ENCODE measurements at places on chromosomes 6 and 20. TPM values are rescaled to one million over a fixed set of nuclear protein-coding genes. Genes with fewer than 3 reads are reported as not detected.

The NNAT gene
- total RNA-seq: 2.1 TPM

The UBE2C gene
- 200 TPM for total RNA-seq

The BMP2 gene
- total RNA-seq: not detected

The CRYBG1 gene
- 23.3 TPM for total RNA-seq

The COL11A2 gene
- total RNA-seq: 4.6 TPM

The DNMT3B gene
- total RNA-seq: 2.2 TPM

The SYNDIG1 gene
- not detected for total RNA-seq

The DUSP15 gene
- not detected for total RNA-seq

The NMBR gene
- not detected for total RNA-seq

The PMEPA1 gene
- 2.2 TPM for total RNA-seq

- DNase-seq: no peak
Measured at GRCh38 chr6:139448051-139448649, 73.7 kb upstream of the CITED2 start.

GRCh38 chr20:3316136-3316535, 77.1 kb upstream of the SLC4A11 start:
- DNase-seq: no peak

DNA sequence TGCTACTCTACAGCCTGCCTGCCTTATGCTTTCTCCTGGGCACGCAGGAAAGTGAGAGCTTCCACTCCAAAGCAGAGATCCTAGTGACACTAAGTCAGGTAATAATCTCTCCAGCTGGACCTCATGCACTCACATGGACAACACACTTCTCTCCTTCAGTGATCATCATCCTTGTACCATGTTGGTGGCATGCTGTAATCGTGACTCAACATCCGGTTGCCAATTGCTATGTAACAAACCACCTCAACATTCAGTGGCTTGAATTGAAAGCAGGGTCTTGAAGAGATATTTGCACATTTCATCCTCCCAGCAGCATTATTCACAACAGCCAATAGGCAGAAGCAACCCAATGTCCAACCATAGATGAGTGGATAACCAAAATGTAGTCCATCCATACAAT, 40.3 kb upstream of the PPP1R3G start:
- no peak for DNase-seq

GRCh38 chr6:27073441-27073840, 174.1 kb upstream of the PRSS16 start:
- DNase-seq: no peak

DNA sequence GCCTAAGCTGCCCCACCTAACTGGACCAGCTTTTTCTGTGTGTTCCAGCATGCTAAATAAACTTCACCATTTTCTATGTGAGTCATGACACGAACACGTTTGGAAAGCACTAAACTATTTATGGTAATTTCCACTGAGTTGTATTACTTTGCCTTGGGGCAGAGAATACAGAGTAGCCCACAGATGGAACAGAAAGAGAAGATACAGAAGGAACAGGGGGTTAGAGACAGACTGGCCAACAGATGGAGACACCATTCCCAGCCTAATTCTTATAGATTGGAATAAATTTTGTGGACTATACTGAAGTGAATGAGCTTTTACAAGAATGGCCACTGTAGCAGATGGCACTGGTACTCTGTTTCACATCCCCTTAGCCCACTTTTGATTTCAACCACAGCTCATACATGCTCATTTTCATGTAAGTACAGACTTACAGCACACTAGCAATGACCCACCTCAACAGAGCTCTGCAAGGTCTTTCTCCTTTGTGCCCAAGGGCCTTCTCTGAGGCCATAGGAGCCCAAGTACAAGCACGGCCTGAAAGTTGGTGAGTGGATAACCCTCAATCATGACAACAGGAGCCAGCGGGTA, 13.1 kb upstream of the NT5DC1 start:
- DNase-seq: no peak

DNA sequence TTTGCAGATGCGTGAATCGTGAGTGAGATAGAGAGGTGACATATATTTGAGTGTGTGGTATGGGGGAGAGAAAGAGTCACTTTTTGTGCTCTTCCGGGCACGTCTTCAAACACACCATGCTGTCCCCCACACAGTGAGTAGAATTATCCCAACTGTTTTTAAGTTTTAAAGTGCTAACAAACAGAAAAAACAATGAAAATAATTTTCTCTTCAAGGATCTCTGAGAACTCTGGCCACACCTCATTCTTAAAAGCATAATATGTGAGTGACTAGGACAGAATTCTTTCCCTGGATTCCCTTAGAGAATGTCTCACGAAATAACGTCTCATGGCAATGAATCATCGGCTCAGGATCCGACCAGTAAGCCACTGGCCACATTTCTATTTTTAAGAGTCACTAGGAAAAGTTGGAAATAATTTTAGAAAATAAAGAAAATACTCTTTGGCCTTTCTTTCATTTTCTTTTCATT, 235.7 kb upstream of the ZNF217 start:
- DNase-seq: no peak

DNA sequence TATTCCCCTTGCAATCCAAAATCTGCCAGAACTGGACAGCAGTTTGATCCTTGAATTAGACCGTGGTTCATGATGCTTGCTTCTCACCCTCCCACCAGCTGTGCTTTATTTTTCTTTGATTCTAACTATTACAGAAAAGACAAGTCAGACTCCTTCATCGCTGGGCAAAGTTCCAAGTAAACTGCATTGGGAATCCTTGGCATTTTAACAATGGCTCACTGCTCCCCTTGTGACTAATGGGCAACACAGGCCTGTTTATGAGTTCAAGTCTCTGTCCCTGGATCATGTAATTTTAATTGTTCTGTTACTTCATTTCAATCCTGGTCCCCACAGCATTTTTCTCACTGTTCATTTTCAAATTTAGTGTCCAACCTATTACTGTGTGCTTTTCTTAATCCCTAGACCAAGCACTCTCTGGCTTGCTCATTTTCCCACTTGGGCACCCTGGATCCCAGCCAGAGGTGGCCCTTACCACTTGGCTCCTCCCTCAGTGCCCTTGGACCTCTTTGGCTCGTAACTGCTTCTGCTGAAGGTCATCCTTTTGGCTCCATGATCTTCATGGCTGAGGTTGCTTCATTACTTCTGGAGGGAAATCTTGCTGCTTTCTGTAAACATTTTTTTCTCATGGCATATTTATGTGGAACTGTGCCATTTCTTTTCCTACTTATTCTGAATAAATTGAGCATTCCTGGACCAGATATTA, 32.8 kb downstream of the PSMB9 start:
- DNase-seq: no peak

- no peak for DNase-seq
Measured at GRCh38 chr20:21159658-21160380, 33.9 kb downstream of the KIZ start.

DNA sequence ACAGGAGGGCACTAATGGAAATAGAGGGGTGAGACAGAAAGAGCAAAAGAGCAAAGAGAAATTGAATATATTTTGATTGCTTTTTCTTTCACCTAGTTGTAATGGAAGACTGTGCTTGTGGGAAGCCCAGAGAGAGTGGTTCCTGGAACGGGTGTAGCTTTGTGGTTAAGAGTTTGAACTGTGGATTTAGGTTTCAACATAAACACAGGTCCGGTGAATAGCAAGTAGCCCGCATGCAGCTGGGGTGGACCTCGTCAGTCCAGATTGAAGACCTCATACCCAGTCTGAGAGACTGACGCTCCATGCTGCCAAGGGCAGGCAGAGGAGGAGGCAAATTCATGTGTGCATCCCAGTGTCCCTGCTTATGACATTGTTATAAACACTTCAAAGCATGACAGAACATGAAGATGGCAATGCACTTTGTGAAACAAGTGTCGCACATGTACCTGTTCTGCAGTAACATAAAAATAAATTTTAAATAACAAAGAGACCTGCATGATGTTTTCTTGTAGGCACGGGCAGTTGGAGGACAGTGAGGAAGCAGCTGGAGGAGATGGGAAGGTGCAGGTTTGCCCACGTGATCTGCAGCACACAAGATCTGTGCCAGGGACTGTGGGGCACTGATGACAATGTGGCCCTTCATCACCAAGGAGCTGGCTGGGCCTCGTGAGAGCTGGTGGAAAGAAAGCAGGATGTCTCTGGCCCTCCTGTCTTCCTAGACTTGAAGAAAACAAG, 220.5 kb upstream of the SSTR4 start:
- DNase-seq: no peak

DNA sequence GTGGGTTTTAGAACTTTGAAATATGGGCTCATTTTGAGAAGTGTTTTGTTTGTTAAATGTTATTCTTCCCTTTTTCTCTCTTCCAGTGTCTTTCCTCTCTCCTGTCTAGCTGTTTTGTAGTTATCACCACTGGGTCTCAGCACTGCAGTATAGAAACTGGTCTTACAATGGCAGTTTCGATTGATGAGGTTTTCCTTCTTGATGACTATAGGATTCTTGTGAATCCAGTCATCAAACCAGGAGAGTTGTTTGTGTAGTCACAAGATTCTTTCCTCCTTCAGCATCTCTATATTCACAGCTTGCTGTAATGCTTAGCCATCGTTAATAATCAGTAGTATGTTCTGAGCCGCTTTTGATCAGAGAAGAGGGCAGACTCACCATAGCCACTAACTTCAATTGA, 172.3 kb downstream of the OGFRL1 start:
- DNase-seq: no peak

GRCh38 chr6:146111881-146112450, 83.1 kb downstream of the GRM1 start:
- DNase-seq: no peak

GRCh38 chr6:12022481-12022880, 10.4 kb downstream of the HIVEP1 start:
- DNase-seq: no peak

DNA sequence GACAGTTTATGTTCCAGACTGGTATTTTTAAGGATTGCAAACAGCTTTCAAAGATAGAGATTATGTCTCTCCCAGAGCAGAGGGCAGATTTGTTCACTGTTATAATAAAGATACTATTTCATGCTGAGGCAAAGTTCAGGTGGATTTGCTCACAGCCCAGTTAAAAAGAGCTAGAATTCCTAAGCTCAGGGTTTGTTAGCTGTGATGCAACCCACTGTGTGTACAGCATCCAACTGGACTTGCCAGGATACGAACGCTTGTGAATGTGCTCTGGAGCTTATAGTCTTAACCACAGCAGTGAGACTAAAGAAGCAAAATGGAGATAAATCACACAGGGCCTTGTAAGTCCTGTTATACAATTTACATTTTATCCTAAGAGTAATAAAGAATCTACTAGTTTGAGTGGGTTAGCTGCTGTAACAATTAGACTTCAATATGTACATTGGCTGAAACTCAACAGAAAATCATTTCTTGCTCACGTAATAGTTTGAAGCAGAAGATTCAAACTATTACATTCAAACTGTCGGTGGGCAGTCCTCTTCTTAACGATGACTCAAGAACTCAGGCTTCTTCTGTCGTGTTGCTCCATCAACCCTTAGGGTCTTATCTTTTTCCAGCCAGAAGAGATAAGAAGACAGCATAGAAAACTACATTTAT, 204.0 kb upstream of the PLN start:
- DNase-seq: no peak

DNA sequence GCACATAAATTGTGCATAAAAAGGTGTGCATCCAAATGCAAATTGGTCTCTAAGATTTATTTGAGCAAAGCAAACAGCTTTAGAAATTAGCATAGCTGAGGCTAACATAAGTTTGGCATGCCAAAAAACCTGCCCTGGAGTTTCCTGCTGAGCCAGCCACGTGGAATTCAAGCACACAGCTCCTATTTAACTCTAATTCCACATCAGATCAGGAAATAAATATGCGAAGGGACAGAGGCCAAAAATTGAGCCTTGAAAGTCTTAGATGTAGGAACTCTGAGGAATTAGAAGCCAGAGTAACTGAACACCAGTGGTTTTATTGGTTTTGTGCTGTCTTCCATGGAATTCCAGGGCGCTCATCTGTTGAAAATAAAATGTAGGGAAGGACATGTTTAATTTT, 19.6 kb downstream of the SOBP start:
- no peak for DNase-seq

DNA sequence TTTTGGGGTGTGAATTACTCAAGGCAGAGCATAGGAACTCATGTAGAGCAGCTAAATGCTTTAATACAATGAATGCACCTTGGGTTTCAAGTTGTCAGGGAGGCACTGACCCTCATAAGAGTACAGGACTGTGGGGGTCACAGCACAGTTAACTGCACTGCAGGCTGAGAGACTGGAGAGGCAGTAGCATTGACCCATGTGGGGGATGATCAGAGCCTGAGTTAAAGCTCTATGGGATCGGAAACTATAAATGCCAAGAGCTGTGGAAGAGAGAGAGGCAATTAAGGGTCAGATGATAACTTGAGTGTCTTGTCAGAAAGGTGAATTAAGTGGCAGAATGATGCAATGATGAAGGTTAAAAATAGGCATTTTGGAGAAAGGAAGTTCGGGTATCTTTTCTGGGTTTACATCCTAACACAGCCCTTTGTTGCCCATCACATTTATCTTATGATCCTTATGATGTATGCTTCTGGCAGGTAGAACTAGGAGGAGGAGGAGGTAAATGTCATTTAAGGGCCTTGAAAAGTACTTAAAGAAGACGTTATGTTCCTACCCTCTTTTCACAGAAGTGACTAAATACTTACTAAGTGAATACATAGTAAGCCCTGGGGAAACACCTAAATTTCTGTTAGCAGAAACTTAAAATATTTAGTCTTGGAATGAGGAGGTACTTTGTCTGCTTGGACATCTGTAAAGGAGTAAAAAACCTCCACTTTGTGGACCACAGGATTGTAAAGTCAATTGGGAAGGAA, 24.2 kb downstream of the LRRC1 start:
- DNase-seq: no peak

GRCh38 chr6:44462797-44463727, 75.6 kb downstream of the CDC5L start:
- no peak for DNase-seq

- peak; percentile 23 for DNase-seq
Measured at GRCh38 chr6:167827583-167828324, 1.0 kb downstream of the AFDN start.

DNA sequence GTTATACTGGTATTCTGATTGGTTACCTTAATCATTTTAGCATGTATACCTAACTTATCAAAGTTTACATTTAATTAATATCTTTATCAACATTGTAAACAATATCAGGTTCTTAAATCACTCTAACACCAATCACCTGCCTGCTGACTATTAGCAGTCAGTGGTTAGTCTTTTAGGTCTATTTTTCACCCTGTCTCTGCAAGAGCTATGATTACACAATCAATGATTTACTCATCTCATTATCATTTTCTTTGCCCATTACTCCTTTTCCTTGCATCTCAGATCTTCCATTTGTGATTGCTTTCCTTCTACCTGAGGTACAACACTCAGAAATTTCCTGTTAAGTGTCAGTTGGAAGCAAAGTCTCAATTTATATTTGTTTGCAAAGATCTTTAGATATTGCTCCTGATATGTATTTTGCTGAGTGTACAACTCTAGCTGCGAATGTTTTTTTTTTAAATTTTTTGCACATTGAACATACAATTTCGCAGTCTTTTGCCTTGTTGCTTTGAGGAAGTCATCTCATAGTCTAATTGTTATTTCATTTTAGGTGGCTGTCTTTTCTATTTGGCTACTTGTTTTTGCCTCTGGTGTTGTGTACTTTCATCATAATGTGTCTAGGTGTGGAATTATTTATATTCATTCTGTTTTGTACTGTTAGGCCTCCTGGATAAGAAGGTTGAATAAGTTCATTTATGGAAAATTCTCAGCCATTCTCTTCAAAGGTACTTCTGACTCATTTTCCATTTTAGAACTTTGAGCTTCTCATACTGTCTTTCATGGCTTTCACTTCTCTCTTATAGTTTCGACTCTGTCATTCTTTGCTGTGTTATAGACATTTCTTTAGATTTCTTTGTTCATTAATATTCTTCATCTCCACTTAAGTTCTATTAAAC, 104.9 kb upstream of the CEP162 start:
- no peak for DNase-seq
